ENCODE measurements at places on chromosomes 16 and 17.

DNA sequence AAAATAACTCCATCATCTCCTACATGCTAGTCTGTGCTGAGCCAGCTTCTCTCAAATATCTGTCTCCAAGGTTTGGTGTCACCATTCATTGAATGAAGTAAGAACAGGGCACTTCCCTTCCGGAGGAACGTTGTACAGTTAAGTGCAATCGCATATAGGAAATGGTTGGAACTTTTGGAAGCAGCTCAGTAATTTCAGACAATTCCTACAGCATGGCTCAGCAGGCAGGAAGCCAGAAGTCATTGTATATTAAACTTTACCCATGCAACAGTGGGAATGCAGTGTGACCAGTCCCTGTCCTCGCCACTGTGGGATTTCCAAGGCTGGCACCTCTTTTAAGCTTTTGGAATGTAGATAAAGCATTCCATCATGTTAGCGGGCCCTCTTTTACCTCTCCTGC lies 51.1 kb upstream of the MYH2 start:
- DNase-seq = no peak

GRCh38 chr17:43822570-43823190 lies 10.3 kb downstream of the MPP3 start:
- no peak for DNase-seq

- no peak for DNase-seq
Observed at GRCh38 chr16:4700380-4700996, 7.1 kb downstream of the NUDT16L1 start.

GRCh38 chr16:66746048-66746447 lies 5.4 kb downstream of the DYNC1LI2 start:
- no peak for DNase-seq

DNA sequence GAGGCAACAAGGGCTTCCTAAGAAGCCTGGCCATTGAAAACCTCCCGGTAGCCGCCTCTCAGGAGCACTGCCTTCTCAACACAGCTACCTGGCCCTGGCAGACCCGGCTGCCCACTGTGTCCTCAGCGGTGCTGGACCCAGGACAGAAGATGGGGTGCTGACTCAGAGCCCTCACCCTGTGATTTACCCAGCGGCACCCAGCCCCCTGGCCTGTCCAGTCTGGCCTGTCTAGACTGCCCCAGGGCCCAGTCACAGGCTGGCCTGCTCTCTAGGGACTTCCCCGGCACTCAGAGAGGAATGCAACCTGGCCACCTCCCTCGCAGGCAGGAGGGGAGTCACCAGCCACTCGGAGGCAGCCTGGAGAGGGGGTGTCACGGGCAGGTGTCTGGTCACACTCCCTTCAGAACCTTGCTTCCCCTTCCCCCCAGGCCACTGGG lies 20.1 kb downstream of the PIEZO1 start:
- no peak for DNase-seq

DNA sequence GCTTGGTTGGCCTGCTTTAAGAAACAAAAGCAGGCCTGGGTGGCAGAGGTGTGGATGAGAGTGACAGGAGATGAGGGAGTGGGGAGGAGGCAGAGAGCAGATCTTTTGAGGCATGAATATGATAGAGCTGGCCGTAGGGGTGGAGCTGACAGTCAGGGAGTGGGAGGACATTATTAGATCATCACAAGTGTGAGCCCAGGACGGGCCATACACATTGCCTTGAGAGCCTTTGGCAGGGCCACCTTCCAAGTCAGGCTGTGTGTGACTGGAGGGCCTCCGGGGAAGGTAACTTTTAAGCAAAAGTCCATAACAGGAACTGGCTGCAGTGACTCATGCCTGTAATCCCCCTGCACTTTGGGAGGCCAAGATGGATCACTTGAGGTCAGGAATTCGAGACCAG lies 26.3 kb downstream of the GINS3 start:
- no peak for DNase-seq

DNA sequence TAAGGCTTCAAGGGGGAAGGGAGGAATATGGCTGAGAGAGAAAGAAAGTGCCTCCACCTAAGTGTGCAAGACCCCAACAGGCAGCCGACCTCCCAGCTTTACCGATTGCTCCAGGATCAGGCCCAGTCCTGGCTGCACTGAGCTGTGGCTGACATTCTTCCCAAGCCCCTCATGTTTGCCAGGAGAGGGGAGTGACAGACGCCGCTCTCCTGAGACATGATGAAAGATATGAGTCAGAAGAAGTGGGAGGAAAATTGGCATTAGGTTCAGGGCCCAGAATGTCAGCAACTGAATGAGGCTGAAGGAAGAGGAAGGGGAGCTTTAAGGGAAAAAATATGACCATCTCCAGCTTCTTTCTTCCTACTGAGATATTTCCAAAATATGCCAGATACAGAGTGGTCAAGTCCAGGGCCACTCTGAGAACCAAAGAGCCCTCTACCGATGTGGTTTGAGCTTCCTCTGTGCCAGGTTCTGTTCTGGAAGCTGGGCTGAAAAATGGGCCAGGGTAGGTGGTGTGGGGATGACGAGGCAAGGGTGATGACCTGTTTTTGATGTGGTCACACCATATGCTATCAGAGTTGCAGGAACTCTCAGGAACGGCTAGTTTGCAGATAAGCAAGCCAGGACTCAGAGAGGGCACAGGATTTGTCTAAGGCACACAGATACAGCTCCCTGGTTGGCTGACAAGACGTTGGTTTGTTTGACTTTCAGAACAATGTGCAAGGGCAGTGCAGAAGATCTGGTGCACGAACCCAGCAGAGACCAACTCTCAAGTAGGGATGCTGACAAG lies 176.7 kb downstream of the SOX9 start:
- no peak for DNase-seq

DNA sequence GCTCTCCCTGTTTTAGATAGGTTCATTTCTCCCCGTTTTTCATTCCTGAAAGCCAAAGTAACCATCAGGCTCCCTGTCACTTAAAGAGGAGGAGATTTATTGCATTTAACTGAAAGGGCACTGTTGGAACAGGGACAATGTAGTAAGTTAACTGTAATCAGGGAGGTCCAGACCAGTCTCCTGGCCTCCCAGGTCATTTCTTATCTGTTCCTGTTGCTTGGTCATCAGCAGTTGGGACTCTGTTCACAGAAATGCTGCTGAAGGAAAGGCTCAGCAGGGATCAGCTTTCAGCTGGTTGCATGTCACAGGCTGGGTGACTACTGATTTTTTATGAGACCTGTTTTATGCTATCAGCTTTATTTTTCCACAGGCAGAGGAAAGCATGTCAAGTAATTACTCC lies 622.6 kb upstream of the GOT2 start:
- DNase-seq = no peak

DNA sequence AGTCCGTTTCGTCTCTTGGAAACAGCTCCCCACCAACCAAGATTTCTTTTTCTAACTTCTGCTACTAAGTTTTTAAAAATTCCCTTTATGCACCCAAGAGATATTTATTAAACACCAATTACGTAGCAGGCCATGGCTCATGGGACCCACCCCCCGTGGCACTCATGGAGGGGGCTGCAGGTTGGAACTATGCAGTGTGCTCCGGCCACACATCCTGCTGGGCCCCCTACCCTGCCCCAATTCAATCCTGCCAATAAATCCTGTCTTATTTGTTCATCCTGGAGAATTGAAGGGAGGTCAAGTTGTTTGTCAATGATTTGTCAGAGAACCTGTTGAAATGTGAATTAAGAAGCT lies 48.2 kb downstream of the IL21R start:
- no peak for DNase-seq

Measured in T-helper 9 cell (primary cell).